ENCODE measurements at places on chromosomes 13 and 19. TPM values are rescaled to one million over a fixed set of nuclear protein-coding genes. Genes with fewer than 3 reads are reported as not detected.

Gene FGF22
- 0.62 TPM for total RNA-seq

Gene SEMA6B
- total RNA-seq: 5.8 TPM

Gene PSG1
- 0.39 TPM for total RNA-seq

Gene S1PR4
- 0.12 TPM for total RNA-seq

Gene PGLYRP2
- not detected for total RNA-seq

Gene SOX21
- 1.2 TPM for total RNA-seq

Gene MAP1S
- 29.4 TPM for total RNA-seq

Gene CYSLTR2
- total RNA-seq: not detected

Gene ZNF471
- total RNA-seq: 0.02 TPM

Gene MAMSTR
- 0.42 TPM for total RNA-seq

Gene C13orf46
- 0.16 TPM for total RNA-seq

Gene CILP2
- total RNA-seq: 0.10 TPM

Gene CLEC17A
- not detected for total RNA-seq

Gene TBXA2R
- total RNA-seq: 0.71 TPM

Gene IL12RB1
- total RNA-seq: not detected

Gene CYTH2
- total RNA-seq: 55.6 TPM

Gene COL5A3
- 3.8 TPM for total RNA-seq

Gene ZNF837
- total RNA-seq: 1.7 TPM

Gene CCL25
- total RNA-seq: not detected

Gene NCAN
- total RNA-seq: 0.15 TPM

Gene RDH8
- total RNA-seq: 0.28 TPM

Gene GNA15
- not detected for total RNA-seq

Gene MYO1F
- 0.17 TPM for total RNA-seq

Gene TMEM255B
- 0.91 TPM for total RNA-seq

Gene C19orf33
- 732 TPM for total RNA-seq

Gene CERS4
- 4.0 TPM for total RNA-seq

Gene NDFIP2
- total RNA-seq: 18.3 TPM

Gene CBLC
- not detected for total RNA-seq

Gene ATXN8OS
- not detected for total RNA-seq

Gene ANKRD24
- 0.28 TPM for total RNA-seq

Gene KIR3DL1
- total RNA-seq: not detected

Gene ZNF492
- not detected for total RNA-seq

Gene LILRB3
- 0.05 TPM for total RNA-seq

Gene PRR36
- total RNA-seq: 0.17 TPM

Gene TUBB4A
- 5.0 TPM for total RNA-seq

Gene CYP4F12
- 0.97 TPM for total RNA-seq

Gene LRP3
- total RNA-seq: 51.9 TPM

Gene PCDH20
- not detected for total RNA-seq

Gene ZNF681
- total RNA-seq: not detected

Gene SIGLEC14
- total RNA-seq: not detected

Gene PSG7
- total RNA-seq: not detected

Gene FUT1
- total RNA-seq: 0.07 TPM

Gene STOML3
- not detected for total RNA-seq

Gene CBY2
- total RNA-seq: not detected

Gene DMKN
- 31.1 TPM for total RNA-seq

Gene HIPK4
- 0.24 TPM for total RNA-seq

Gene SHANK1
- 0.35 TPM for total RNA-seq

Gene ITM2B
- 180 TPM for total RNA-seq

Gene LILRA1
- total RNA-seq: not detected

Gene KCNN1
- 0.59 TPM for total RNA-seq

Gene TUBA3C
- total RNA-seq: not detected

Gene CYP2F1
- total RNA-seq: not detected

Gene ZNF556
- total RNA-seq: not detected

Gene TMPRSS9
- total RNA-seq: not detected

Gene KLK7
- not detected for total RNA-seq

Gene OR10H1
- total RNA-seq: not detected

Gene GRK1
- not detected for total RNA-seq

Measured in A549 treated with CpdA at 1 μM for 4 hours (cell line).